ENCODE measurements at places on chromosomes 3 and 15. TPM values are rescaled to one million over a fixed set of nuclear protein-coding genes. Genes with fewer than 3 reads are reported as not detected.

The SNX1 gene
- 110 TPM for total RNA-seq

The FSTL1 gene
- 28.1 TPM for total RNA-seq

DNA sequence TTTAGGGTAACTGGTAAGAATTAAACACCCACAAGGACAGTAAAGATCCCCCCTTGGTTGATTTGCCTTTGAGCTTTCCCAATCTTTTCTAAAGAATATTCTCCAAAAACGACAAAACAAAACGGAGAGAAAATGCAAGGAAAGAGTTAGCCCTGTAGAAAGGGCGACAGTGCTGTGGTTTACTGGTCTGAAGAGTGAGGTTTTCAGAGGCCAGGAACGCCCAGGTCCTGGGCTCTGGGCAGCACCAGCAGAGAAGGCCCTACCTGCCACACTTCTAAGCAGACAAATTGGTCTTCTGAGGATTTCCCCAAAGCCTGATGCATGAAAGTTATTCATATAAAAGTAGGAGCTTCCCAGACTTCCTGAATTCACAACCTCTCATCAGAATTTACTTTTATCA is 119.3 kb downstream of the KCNMB2 start:
- no peak for DNase-seq

- no peak for DNase-seq
Observed at GRCh38 chr3:162769564-162769963, 1273.0 kb downstream of the OTOL1 start.

GRCh38 chr3:194714564-194714963 is 28.9 kb downstream of the FAM43A start:
- no peak for DNase-seq

DNA sequence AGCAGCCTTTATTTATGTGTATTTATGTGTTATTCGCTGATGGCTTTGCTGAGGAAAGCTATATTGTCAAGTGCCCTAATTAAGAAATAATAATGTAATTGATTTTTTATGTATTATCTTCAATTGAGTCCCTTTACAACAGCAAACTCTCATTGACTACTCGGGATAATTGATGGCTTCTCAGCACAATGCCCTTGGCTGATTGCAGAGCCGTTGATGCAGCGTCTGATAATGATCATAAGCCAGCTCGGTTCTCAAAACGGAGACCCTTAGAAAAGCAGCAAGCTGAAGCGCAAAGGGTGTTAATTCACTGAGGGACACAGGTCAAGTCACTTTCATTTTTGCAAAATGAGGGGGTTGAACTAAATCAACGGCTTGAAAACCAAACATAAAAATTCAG is 357.1 kb upstream of the KCNH8 start:
- DNase-seq = no peak

Measured in mucosa of descending colon (tissue), 3 donors.